ENCODE measurements at places on chromosomes 4 and X. TPM values are rescaled to one million over a fixed set of nuclear protein-coding genes. Genes with fewer than 3 reads are reported as not detected.
A peak's percentile ranks its signal among the peaks of the same experiment; 100 is the strongest.

DNA sequence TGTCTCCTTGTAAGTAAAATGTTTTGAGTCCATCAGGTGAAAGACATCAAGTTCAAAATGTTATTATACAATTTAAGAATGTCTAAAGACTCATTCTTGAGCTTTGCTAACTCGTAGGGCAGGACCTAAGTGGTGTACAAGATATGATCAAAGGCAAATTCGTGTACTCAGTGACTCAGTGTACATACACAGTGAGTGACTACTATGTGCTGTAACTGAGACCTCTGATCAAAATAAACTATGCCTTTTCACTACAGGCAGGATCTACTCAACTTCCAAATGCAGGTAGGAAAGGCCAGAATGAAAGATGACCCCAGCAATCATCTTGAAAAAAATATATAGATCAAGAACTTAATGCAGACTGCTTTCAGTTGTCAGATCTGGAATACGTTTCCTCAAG lies 49.9 kb downstream of the ADGRG2 start:
- DNase-seq: no peak

GRCh38 chr4:10643600-10644425 lies 40.8 kb downstream of the CLNK start:
- no peak for DNase-seq

GRCh38 chr4:13097971-13098370 lies 386.2 kb downstream of the RAB28 start:
- no peak for DNase-seq

DNA sequence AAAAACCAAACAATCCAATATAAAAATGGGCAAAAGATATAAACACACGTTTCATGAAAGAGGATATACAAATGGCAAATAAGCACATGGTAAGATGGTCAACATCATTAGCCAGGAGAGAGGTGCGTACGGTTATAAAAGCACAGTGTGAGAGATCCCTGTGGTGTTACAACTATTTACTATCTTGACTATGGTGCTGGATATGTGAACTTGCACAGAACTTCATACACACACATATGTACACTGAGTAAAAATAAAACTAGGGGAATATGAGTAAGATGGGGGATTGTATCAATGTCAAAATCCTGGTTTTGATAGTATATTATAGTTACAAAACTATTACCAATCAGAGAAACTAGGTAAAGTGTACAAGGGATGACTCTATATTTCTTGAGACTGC lies 8.4 kb downstream of the FBXO8 start:
- no peak for DNase-seq

DNA sequence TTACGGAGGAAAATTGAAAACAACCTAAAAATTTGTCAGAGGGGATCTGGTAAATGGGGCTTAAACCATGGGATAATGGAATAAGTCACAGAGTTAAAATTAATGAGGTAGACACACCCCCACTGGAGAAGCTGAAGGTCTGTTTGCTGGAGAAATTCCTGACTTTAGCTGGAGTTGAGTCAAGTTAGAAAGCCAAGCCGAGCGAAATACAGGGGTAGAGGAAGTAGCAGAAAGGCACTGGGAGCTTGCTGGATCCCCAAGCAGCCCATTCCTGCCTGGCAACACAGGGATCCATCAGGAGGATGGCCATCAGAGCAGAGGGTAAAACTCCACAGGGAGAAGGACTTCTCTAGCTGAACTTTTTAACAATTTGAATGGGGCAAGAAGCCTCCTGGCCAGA lies 163.8 kb downstream of the ATRX start:
- DNase-seq: no peak

DNA sequence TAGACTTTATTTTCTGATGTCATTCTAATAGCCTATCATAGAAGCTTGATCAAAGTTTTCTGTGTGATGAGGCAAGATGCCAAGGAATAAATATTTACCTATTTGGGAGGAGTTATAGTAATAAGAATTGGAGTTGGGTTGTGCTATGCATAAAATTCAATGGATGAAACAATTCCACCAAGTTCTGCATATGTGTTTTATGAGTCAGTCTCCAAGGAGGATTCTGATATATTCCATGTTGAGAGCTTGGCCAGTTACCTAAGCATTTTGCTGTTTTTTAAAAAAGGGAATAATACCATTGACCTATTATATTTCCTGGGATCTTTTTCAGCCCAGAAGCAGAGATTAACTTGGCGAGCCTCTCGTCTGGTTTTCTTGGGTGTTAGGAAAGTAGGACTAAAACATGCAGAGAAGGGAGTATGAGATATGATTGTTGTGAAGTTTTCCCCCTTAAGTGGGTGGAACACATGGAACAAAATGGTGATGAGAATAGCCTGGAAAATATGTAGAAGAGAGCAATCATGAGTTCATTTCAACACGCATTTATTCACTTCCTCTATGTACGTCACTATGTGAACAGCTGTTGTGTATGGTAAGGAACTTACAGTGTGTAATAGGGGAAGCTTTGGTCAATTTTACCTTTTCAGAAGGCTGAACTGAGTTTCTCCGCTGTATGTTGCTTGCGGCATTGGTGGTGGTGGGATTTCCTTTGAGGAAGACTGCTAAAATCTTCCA lies 39.2 kb downstream of the POLA1 start:
- DNase-seq: no peak

Gene TRIM75
- total RNA-seq: not detected

Gene HAND2
- total RNA-seq: not detected

DNA sequence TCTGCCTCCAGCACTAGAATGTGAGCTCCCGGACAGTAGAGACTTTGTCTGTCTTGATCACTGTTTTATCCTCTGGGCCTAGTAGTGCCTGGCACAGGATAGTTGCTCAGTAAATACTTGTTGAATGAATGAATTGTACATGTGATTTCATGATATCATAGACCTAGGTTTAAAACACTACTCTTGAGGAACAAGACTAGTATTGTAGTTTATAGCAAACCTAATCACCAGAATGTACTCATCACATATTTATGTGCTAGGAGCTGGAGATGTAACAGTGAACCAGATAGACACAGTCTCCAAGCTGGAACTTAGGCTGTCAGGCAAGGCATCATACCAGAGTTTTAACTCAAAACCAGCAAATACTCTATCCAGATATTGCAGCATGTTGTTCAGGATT lies 23.5 kb downstream of the GAB3 start:
- DNase-seq: no peak

Gene GAGE2A
- total RNA-seq: not detected

Gene ALG13
- 37.9 TPM for total RNA-seq

GRCh38 chr4:4386736-4387392 lies at the start of gene NSG1:
TSS of gene NSG1 (plus strand) at chr4:4387102. CDS start at chr4:4387630, 528 bp downstream.
- DNase-seq: no peak

- DNase-seq: no peak
Measured at GRCh38 chrX:12263211-12263610, 124.9 kb downstream of the FRMPD4 start.

Gene AKAP14
- total RNA-seq: not detected

Gene WDR17
- total RNA-seq: 0.42 TPM

- peak; percentile 54 for DNase-seq
Measured at GRCh38 chr4:51843309-51844152, 578 bp downstream of the DCUN1D4 start.

- DNase-seq: no peak
Measured at GRCh38 chr4:70940134-70940533, 38.0 kb downstream of the MOB1B start.

DNA sequence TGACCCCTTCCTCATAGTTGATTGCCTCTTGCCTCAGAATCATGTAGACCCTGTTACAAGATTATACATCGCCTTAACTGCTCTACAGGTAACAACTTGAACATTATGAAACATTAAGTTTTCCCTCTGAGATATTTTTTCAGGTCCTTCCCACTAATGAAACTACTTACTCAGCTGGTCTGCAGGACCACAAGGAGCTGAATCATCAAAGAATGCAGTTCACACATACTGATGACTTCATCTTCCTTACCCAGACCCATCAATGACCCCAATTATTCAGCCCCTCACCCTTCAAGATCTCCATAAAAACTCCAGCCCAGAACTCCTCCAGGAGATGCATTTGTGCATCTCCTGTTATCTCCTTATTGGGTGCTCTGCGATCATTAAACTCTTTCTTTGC lies 720.9 kb downstream of the RAPGEF2 start:
- DNase-seq: no peak

DNA sequence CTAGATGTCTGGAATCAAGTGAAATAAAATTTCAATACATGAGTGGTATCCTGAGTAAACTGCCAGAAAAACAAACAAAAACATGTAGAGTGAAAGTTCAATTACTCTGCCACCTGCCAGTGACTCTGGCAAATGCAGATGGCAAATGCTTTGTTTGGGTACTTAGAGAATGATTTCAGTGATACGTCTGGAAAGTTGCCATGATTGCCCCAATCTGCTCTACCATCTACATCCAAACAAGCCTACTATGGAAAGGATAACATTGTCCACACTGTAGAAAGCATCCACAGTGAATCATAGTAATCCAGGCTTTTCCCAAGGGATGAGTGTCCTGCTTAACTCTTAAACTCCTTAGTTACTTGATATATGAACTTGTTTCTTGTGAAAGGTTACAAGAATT lies 3.4 kb downstream of the SPATA4 start:
- DNase-seq: peak; percentile 71

DNA sequence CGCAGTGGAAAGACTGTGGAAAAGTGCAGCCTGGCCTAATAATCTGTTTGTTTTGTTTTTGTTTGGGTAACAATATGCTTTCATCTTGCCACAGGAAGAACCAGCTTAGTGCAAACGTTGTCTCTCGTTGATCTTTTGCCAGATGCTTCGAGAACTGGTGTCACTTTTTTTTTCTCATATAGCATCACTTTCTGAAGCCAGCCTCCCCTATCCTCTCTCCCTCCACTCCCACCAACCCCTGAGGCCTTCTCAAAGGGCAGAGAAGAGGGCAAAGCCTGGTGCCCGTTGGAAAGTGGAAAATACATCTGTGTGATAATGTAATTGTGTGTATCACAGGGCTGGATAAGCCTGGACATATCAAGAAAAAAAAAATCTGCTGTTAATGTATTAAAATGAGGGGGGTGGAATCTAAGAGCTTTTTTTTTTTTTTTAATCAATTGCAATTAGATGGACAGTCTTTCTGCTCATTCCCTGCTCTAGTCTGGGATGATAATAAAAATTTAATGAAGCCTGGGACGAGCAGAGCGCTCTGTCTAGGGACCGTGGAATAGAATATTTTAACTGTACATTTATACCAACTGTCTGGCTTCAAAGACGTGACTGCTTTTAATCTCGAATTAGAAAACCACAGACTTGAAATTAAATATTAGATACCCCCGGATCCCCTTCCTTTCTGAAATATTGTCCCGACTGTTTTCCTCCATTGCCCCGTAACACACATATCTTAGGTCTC lies 8.1 kb downstream of the POU4F2 start:
- no peak for DNase-seq

DNA sequence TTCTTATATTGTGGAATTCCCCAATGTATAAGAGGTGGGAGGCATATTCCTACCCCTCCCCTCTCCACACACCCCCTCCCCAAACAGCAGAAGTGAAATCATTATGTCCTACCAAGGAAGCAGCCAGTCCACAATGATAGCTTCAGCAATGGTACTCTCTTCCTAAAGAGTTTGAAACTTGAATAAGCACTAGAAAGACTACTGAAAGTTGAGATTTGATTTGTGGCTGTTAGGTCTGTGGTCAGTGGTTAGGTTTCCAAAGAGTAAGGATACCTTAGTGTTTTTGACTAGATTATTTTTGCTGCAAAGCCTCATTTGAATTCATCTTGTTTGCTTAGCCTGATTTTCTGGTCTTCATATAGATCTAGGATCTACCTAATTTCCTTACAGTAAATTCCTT lies 242.2 kb downstream of the DKK2 start:
- DNase-seq: no peak

DNA sequence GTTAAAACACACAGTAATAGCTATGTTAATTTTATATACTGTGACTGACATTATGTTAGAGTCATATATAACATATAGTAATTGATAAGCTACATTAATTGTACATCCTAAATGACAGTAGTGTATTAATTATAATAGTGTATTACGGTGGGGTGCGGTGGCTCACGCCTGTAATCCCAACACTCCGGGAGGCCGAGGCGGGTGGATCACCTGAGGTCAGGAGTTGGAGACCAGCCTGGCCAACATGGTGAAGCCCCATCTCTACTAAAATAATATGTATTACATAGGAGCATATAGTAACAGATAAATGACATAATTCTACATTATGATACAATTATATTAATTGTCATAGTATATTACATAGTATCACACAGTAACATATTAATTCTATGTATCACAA lies 12.2 kb downstream of the ASMTL start:
- DNase-seq: no peak

DNA sequence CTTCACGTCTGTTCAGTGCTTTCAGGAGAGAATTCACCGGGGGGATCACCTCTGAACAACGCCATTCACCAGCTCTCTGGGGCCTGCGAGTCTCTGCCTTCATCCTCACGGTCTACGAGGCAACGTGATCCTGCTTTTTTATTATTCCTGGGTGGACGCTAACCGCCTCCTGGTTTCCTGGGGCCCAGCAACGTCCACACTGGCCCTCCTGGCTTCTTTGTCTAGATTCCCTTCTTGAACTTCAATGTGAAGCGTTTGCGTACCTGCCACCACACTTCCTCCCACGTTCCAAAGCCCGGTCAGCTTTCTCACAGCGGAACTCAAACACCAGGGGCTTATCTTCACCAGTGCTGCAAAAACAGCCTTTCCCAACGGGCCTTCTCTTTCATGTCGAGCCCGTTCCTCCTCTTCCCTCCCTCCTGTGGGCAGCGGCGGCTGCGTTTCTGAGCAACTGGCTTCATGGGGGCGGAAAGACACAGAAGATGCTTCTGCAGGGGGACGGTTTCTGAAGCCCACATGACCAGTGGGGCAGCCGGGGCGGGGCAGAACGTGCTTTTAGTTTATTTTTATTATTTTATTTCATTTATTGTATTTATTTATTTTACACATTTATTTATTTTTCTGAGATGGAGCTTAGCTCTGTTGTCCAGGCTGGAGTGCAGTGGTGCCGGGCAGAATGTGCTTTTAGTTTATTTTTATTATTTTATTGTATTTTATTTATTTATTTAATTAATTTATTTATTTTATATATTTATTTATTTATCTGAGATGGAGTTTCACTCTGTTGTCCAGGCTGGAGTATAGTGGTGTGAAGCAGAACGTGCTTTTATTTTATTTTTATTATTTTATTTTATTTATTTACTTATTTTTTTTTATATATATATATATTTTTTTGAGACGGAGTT lies 64.6 kb downstream of the CRLF2 start:
- no peak for DNase-seq

- no peak for DNase-seq
Measured at GRCh38 chr4:173169178-173169427, 492 bp downstream of the GALNT7 start.

Gene VGLL1
- total RNA-seq: not detected

Gene EVC2
- 8.8 TPM for total RNA-seq
